ENCODE measurements at places on chromosomes 7 and 10. TPM values are rescaled to one million over a fixed set of nuclear protein-coding genes. Genes with fewer than 3 reads are reported as not detected.

GRCh38 chr7:134459981-134460380 is 1.1 kb upstream of the AKR1B1 start:
- H3K27ac ChIP-seq = no peak overlapping the region
- no peaks in the 10 kb centered on the region for H3K4me1 ChIP-seq
- DNase-seq = no peak
- H3K36me3 ChIP-seq = 0 out of 2 replicates have a peak, but pooled peaks cover 8% of the 10 kb centered on the region
- H3K4me3 ChIP-seq = no peak overlapping the region

GRCh38 chr10:99393683-99394082 is 36.7 kb downstream of the GOT1 start:
- H3K4me1 ChIP-seq = peaks cover 33% of the 10 kb centered on the region
- no peak overlapping the region for H3K27ac ChIP-seq
- DNase-seq = no peak
- H3K27me3 ChIP-seq = no peaks in the 10 kb centered on the region

DNA sequence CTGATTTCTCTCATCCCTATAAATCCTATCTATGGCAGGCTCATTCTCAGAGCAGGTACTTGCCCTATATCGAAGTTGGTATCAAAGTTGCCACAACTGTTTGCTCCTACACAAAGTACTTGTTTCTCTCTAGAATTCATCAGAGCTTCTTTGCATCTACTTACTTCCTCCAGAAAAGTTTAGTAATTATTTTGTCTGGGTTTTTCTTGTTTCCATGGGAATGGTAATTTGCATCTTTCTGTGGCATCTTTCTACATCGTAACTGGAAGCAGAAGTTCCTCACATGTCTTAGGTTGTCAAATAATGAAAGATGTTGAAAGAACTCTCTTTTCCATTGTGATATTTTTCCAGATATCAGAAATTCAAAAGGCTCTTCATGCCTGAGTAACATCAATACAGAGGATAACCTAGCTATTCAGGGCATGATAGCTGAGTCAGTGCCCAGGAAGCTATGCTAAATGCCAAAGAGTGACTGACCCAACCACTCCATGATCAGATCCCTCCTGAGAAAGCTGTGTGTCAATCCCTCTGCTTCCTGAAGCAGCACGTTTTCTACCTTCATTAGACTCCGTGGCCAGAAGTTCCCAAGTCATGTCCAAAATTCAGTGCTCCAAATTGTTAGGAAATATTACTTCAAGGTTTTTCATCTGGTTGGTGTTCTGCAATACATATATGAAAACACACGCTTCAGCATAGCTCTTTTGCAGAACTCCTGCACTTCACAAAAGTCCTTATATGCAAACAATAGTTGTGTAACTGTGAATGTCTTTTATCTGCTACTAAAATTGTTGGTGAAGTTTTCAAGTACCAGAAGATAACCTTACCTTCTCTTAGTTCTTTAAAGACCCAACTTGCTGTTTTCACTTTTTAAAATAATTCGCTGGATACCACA is 216.5 kb downstream of the VTI1A start:
- H3K4me1 ChIP-seq = peaks cover 10% of the 10 kb centered on the region
- no peaks in the 10 kb centered on the region for H3K36me3 ChIP-seq
- no peak overlapping the region for H3K4me3 ChIP-seq
- DNase-seq = no peak
- no peaks in the 10 kb centered on the region for H3K27me3 ChIP-seq

- H3K27me3 ChIP-seq = no peaks in the 10 kb centered on the region
- DNase-seq = no peak
- H3K4me3 ChIP-seq = no peak overlapping the region
- no peaks in the 10 kb centered on the region for H3K36me3 ChIP-seq
- no peak overlapping the region for H3K27ac ChIP-seq
- peaks cover 47% of the 10 kb centered on the region for H3K4me1 ChIP-seq
These were observed 26.4 kb downstream of the ZNRF2 start for GRCh38 chr7:30310674-30311362.

CNPY1 gene
- 0.31 TPM for total RNA-seq
